ENCODE measurements at places on chromosomes 5 and 9.

GRCh38 chr9:99962680-99963261 lies 56.3 kb downstream of the STX17 start:
- no peak for DNase-seq

DNA sequence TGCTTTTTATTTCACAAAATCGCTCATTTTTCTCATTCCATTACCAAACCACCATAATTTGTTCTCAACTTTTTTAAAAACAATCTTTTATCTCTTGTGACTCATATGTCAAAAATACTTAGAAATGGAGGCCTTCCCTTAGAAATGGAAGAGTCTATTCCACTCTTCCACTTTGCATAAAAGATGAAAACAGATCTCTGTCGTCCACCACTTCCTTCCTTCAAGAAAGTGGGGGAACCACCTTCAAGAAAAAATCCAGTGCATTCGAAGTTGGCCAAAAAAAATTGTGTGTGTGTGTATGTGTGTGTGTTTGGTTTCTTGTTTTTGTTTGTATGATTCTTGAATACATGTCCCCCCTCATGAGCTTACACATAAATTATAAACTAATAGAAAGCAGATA lies 628.8 kb upstream of the DMAC1 start:
- DNase-seq = no peak

DNA sequence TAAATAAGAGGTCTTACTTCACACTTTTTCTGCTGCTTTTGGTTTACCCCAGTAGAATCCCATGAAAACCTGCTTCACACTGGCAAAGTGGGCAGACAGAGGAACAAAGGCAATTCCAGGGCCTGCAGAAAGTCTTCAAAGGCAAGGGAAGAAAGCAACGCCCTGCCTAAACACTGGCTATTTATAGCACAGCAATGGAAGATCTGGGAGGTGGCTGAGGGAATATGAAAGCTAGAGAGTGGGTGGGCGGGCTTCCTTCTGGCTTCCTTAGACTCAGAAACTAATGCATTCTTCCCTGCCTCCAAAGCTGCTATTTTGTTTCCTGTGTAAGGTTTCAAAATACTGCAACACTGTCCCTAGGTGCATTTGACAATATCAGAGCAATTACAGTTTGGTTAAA lies 46.8 kb downstream of the ELAVL2 start:
- no peak for DNase-seq

DNA sequence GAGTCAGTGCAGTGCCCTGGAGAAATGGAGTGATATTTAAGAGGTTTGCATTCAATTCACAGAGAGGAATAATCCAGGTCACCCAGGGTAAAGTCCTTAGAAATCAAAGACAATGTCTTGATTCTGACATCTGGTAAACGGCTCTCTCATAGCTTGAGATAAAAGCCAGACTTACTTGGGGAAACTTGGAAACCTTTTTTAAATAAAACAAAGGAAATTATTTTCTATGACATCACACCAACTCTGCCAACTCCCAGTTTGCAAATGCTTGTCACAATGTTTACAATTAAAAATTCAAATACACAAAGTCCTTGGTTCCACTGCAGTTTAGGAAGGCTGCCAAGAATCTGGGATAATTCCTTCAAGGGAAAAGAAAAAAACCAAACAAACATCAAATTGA lies 255.1 kb upstream of the NREP start:
- DNase-seq = no peak

- no peak for DNase-seq
These were observed 150.6 kb upstream of the EDIL3 start for GRCh38 chr5:84535281-84535680.

GRCh38 chr5:13957032-13957645 lies 12.7 kb upstream of the DNAH5 start:
- DNase-seq = no peak

- DNase-seq = no peak
These were observed 74.5 kb downstream of the FAM78A start for GRCh38 chr9:131201856-131202255.

DNA sequence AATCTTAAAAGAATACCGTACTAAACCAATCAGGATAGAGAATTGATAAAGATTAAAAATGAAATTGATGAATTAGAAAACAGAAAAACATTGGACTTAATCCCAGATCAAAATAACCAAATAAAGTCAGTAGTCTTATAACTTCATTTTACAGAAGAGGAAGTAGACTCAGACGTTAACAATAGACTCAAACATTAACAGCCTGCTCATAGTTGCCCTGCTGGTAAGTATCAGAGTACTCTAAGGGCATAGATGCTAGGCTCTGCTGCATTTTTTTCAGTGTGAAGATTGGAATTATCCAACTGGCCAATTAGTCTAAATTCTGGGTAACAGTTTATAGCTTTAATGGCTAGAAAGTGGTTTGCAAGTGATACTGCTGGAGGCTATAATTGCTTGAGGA lies 42.9 kb downstream of the ADGRV1 start:
- no peak for DNase-seq
